Fibroblast of the aortic adventitia (primary cell): ENCODE measurements at places on chromosomes 6 and 20.
A peak's percentile ranks its signal among the peaks of the same experiment; 100 is the strongest.

- DNase-seq = no peak
Measured at GRCh38 chr6:156880913-156881312, 103.7 kb downstream of the ARID1B start.

- DNase-seq = no peak
Measured at GRCh38 chr6:86500035-86500434, 437.3 kb upstream of the HTR1E start.

DNA sequence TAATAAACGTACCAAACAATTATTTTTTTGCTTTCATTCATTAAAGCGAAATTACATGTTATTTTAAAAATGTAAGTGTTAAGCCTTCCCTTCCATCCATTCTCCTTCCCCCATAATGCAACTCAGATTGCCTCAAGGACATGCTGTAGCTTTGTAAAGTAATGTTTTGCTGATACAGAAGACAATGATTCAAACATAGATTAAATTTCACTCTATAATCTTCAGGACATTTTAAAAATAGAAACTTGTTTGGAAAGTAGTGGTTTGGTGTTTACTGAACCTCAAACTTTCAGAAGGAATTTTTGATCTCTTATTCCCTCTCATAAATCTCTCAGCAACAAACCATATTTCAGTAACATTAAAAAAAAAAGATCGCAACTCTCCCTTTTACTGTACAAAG is 350.9 kb upstream of the HSF2 start:
- DNase-seq = no peak

GRCh38 chr20:9204979-9205378 is 136.1 kb downstream of the PLCB4 start:
- no peak for DNase-seq

- peak; percentile 90 for DNase-seq
Measured at GRCh38 chr20:31764641-31765305, 25.7 kb downstream of the TPX2 start.

GRCh38 chr6:138227316-138227781 is 9.1 kb upstream of the PBOV1 start:
- no peak for DNase-seq

DNA sequence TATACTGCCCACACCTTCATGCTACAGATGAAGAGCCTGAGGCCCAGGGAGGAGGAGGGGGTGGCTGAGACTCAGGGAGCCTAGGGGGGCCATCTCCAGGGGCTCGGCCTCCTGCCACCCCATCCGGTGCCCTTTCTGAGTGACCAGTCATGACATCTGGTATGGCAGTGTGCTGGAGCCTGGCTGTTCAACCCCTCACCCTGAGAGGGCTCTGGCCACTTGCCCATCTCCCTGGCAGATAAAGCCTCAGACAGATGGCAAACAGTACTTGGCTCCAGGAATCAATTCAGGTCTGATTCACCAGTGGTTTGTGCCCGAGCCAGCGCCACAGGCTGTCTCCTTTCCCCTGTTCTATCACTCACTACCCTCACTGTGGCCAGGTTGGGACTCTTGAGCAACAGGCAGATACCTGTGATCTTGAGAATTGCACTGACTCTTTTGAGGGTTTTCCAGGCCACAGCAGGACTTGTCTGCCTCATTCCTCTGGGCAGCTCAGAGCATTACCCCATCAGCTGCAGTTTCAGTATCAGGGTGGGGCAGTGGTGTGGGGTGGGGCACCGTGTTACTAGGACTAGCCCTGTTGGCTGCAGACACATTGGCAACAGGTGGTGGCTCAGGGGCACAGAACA is 22.8 kb downstream of the SRSF3 start:
- no peak for DNase-seq

DNA sequence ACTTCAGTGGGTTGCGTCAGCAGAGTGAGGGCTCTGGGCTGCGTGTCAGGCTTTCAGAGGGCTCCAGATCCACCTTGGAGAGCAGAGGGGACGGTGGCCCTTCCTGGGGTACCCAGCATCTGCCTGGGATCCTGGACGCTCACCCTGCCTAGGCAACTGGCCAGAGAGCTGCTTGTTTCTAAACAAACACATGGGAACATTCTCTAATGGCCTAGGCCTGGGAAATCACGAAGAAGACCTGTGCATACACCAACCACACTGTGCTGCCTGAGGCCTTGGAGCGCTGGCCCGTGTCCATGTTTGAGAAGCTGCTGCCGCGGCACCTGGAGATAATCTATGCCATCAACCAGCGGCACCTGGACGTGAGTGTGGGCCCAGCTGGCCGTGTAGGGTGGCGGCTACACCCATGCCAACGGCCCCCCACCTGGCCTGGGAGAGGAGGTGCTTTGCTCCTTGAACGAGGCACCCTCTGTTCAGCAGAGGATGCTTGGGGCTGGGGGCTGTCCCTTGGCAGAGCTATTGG is 32.2 kb downstream of the PYGB start:
- no peak for DNase-seq

- peak; percentile 43 for DNase-seq
Measured at GRCh38 chr6:56671651-56672461, 29.2 kb upstream of the DST start.

GRCh38 chr6:80003826-80004172 is 650 bp upstream of the TTK start:
- DNase-seq = no peak

- peak; percentile 83 for DNase-seq
Measured at GRCh38 chr6:140736231-140736630, 1361.8 kb upstream of the CITED2 start.

GRCh38 chr20:48467622-48468021 is 360.2 kb downstream of the PREX1 start:
- no peak for DNase-seq

GRCh38 chr20:34558320-34559218 is at the start of gene MAP1LC3A:
Gene MAP1LC3A (plus strand): TSS chr20:34558718. CDS start chr20:34558869, 151 bp downstream.
- peak; percentile 93 for DNase-seq

DNA sequence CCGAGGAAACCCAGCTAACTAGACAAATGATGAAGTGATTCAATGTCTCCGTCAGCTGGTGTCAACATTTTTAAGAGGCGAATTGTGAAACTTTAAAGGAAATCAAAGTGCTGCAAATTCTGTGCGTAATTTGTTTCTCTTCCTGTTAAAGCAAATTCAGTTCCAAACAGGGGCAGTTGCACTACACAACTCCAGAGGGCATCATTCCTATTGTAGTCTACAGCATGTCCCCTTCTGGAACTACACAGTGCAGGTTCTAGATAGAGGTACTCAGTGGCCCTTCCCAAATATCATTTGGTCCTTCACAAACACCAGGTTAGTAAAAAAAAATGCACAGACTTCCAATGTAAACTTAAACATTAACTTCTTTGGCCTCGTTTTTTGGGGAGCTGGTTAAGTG is 38.3 kb upstream of the SMLR1 start:
- no peak for DNase-seq

GRCh38 chr20:38827770-38828281 is 22.3 kb downstream of the PPP1R16B start:
- no peak for DNase-seq

DNA sequence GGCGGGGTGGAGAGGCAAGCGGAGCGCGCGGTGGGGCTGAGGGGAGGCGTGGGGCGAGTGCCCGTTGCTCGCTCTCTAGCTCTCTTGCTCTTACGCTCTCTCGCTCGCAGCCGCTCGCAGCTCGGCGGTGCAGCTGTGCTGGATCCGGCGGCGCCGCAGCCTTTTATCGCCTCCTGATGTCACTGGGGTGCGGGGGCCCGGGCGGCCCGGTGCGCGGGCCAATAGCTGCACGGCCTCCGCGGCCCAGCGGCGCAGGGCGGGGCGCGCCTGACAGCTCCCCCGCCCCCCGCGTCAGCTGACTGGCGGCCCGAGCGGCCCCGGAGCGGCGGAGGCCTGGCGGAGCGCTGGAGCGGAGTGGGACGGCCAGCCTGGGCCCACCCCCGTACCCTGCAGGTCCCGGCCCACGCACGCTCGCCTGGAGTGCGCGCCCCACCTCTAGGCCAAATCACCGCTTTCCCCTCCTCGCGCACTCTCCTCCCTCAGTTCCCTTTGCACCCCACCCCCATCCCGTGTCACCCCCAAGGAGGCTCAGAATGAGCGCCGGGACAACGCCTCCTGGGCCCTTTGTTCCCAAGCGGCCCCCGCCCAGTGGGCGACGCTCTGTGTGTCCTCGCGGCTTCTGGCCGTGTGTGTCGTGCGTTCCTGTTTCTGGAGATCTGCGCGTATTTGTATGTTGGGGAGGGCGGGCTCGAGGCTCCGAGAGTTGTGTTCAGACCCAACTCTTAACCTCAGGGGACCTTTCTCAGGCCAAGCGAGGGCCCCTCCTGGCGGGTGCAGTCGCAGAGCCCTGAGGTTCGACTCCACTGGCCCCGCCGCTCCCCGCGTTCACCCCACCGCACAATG is at the start of gene MAFB:
MAFB (minus strand) TSS at position 137 of the 843 bp plus-strand sequence. CDS start 386 bp downstream, outside the sequence.
- peak; percentile 79 for DNase-seq

DNA sequence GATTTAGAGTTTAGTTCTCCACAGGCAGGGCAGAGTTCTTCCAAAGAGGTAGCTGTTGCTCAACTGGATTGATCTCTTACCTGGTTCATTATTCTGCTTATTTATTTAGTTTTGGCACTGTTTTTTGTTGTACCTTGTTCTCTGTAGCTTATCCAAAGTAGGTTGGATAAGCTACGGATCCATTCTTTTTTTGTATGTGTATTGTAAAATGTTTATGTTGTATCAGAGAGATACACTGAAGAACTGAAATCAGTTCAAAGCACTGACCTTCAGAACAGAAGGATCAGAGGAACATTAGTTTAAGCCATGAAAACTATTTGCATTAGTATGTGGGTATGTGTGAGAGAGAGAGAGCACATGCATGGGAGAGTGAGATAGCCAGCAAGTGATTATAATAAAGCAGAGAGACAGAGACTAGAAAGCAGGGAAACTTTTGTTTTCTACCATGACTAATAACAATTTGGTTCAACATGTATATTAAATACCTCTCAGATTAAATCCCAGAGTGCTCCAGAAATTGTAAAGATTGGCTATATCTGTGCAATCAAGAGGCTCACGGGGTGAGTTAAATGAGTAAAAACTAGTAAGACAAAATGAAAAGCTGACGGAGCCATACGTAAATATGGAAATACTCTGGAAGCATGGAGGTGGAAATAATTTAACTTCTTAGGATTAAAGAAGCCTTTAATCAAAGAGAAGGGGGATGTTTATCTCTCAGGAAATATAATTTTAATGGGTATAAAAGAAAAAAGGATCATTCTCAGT is 40.2 kb downstream of the ITCH start:
- no peak for DNase-seq

DNA sequence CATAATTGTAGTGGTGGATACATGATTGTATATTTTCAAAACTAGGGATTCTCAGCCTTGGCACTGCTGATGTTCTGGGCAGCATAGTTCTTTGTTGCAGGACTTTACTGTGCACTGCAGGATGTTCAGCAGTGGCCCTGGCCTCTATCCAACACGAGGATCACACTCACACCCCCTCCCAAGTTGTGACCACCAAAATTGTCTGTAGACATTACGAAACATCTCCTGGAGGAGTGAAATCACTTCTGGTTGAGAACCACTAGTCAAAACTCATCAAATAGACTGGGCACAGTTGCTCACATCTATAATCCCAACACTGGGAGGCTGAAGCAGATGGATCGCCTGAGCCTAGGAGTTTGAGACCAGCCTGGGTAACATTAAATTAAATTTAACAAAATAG is 123.1 kb upstream of the CDYL start:
- no peak for DNase-seq

- peak; percentile 99 for DNase-seq
Measured at GRCh38 chr6:157813750-157814455, 9.1 kb upstream of the SNX9 start.

DNA sequence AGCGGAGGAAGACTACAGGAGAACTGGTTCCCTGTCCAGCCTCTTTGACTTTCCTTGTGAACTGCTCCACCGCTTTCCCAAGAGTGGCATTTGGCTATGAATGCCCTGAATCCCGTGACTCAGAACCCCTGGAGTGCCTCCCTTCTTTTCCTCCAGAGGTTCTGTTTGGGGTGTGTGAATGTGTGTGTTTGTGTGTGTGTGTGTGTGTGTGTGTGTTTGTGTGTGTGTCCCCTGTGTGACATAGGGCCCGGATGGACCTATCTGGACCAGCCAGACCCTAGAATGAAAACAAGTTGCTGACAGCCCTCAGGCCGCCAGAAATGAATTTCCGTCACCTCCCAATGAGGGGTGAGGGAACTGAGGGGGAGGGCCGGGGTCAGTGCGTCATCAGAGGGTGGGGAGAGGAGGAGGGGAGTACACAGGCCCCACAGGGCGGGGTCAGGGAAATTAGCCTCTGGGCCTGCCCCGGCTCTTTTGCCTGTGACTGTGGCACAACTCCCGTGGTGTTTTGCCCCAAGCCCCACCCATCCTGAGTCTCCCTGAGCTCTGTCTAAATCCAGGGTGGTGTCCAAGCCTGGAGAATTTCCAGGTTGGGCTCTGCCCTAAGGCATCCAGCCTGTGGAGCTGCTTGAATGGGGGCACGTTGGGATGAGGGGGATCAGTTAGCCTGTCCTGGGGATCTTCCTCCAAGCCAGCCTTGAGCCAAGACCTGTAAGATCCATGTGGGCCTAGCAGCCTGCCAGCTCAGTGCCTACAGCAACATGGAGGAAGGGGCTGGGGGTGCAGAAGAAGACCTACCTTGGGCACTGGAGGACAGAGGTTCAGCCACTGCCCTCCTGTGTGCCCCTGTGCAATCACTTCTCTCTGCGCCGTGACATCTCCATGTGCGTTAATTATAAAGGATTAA is 15.2 kb upstream of the MRPS18A start:
- DNase-seq = peak; percentile 96

DNA sequence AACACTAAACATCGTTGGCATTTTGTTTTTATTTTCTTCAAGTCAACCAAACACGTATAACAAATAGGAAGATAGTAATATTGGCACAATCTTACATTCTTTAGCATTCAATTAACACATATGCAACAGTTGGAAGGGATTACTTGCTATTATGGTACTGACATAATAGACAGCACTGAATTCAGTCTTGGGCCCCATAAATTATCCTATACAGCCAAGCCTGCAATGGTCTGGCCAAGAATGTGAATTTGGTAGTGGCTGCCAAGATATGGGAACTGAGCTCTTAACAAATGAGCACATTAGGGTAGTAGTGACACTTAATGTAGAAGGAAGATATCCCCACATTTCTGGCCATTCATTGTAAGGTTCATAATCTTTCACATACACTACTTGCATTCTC is 44.8 kb upstream of the ARHGAP18 start:
- DNase-seq = no peak

- no peak for DNase-seq
Measured at GRCh38 chr6:148926478-148926877, 179.6 kb downstream of the UST start.

GRCh38 chr6:140208286-140208685 is 833.8 kb upstream of the CITED2 start:
- DNase-seq = no peak

DNA sequence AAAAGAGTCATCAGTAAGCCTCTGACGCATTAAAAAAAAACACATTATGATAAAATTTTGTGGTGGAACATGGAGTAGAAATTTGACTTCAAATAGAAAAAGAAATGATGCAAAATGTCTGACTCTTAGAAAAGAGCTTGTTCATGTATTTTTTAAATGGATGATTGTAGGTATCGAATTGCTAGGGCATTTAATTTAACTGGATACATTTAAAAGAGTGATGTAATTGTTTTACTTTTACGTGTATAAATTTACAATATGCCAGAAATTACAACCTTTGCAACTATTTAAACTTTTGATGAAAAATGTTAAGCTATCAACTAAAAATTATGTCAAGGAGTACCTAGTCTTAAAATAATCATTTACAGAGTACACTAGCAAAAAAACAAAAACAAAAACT is 4.5 kb upstream of the SDC4 start:
- no peak for DNase-seq
